Epithelial cell of proximal tubule (primary cell): ENCODE measurements at places on chromosomes 16 and 17.

DNA sequence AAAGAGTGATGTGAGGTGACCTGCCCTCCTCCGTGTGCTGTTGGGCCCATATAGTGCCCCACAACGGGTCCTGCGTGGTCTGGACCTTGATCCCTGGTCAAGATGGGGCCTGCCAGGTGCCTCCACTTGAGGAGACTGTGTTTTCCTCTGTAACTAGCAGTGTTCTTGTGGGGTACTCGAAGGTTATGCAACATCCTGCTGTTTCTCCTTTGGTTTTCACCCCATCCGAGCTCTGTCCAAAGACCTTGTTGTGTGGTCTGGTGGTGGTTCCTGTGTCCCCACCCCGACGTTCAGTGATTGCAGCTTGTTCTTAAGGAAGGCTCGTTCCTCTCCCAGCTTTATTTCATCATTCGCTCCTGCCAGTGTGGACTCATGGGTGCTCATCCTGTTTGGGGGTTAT lies 38.7 kb upstream of the ZNF750 start:
- DNase-seq: no peak

DNA sequence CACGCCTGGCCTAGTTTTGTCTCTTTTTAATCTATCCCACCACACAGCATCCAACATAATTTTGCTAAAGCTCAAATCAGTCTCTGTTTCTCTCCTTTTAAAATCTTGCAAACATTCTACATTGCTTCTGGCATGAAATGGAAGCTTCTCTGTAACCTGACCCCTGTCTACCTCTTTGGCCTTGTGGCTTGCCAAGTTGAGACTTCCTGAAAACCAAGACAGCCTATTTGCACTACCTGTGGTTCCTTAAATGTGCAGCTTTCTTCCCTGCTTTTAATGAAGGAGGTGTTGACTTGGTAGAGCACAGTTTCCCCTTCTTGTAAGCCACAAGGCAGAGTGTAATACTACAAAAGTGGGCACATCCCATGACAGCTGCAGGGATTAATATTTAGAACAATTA lies 6.0 kb upstream of the CCL3 start:
- no peak for DNase-seq

- DNase-seq: no peak
Measured at GRCh38 chr16:50390914-50391716, 22.3 kb upstream of the BRD7 start.

DNA sequence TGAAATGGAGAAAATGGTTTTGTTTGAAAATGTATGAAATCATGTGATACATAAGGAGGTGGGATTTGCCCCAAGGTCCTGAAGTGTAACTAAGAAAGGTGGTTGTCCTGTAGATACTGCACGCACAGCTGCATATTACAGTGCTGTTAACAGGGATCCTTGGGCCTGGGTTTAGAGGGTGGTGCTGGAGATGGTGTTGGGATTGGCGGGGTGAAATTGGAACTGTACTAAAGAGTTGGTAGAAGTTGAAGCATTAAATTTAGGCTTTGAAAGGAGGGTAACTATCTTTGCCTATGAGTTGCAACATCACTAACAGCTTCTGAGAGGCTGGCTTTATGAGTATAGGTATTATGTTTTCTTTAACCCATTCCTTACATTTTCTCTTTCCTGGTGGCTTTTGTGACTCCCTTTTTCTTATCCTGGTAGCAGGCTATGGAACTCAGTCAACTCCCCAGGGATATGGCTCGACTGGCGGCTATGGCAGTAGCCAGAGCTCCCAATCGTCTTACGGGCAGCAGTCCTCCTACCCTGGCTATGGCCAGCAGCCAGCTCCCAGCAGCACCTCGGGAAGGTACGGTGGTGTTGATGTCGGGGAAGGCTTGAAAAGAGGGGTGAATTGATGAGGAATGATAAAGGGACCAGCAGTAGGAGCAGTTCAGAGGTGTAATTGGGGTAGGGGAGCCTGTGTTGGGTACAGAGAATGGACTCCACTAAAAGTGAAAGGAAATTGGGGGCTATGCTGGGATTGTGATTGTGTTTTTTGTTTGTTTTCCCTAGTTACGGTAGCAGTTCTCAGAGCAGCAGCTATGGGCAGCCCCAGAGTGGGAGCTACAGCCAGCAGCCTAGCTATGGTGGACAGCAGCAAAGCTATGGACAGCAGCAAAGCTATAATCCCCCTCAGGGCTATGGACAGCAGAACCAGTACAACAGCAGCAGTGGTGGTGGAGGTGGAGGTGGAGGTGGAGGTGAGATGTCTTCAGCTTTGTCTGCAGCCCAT lies 3.8 kb downstream of the FUS start:
- no peak for DNase-seq

DNA sequence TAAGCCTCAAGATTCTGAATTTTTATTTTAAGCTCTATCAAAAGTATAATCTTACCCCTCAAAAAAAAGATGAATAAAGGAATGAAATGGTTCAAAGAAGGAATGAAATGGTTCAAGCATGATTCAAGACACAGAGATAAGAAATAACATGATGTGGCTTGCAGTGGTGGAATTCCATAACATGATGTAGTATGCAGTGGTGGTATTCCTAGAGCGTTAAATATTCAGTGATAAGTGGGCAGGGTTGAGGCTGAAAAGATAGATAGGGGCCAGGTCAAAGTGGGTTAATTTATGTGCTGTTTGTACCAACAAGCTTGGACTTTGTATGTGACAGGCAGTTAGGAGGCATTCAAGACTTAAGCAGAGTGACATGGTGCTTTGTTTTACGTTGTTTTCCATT lies 29.6 kb downstream of the TNRC6A start:
- no peak for DNase-seq

DNA sequence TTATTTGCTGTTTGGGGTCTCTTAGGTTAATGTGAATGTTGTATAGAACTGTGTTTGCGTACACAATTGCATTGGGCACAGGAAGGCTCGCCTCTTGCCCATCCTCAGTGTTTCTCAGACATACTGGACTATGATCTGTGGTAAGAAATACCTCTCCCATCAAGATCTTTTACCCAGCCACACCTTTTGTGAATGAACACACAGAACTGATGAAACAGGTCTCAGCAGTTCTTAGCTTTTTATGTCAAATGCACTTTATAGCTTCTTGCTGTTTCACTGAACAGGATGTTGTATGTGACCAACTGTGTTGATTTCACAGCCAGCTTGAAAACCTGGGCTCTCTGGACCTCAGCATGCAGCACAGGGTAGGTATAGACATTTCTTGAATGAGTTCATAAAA lies 31.5 kb downstream of the HAPSTR1 start:
- no peak for DNase-seq
